Activated CD4-positive, alpha-beta memory T cell treated with anti-CD3 and anti-CD28 coated beads for 36 hours (primary cell): ENCODE measurements at places on chromosomes 7 and 10. TPM values are rescaled to one million over a fixed set of nuclear protein-coding genes. Genes with fewer than 3 reads are reported as not detected.

GRCh38 chr7:27784399-27785053 is 44.6 kb downstream of the TAX1BP1 start:
- no peak for DNase-seq

DNA sequence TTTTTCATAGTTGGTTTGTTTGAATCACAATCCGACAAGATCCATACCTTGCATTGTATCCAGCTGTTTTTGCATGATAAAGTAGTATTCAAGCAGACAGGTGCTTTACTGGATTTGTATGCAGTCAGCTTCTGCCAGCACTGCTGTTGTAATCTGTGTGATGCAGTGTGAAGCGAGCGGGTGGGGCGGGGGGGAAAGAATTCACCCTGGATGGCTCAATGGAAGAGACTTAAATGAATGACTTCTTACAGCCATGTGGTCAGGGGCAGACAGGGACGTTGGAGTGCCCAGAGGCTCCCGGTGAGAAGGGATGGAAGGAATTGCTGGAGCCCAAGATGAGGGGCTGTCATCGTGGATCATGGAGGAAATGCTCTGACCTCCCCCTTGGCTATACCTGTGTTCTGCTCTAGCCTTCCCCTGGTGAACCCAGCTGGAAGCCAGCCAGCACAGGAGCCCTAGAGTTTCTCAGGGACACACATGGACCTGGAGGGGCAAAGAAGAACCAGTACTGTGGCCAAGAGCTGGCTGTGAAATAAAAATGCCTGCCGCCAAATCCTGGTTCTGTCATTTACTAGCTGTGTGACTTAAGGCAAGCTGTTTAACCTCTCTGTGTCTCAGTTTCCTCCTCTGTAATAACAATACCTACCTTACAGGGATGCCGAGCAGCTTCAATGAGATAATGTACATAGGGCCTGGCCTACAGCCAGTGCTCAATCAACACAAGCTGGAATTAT is 14.1 kb downstream of the NFE2L3 start:
- DNase-seq: no peak

TEX47 gene
- total RNA-seq: not detected

GRCh38 chr7:2666155-2666554 is 21.8 kb upstream of the AMZ1 start:
- DNase-seq: no peak

- no peak for DNase-seq
Observed at GRCh38 chr10:76337641-76338040, 906.2 kb downstream of the LRMDA start.

- no peak for DNase-seq
Observed at GRCh38 chr7:82750007-82750406, 306.4 kb upstream of the CACNA2D1 start.

- DNase-seq: no peak
Observed at GRCh38 chr7:100065452-100066186, 15.9 kb downstream of the ZNF3 start.

- peak; percentile 38 for DNase-seq
Observed at GRCh38 chr7:155009570-155010157, 6.7 kb upstream of the PAXIP1 start.

DNA sequence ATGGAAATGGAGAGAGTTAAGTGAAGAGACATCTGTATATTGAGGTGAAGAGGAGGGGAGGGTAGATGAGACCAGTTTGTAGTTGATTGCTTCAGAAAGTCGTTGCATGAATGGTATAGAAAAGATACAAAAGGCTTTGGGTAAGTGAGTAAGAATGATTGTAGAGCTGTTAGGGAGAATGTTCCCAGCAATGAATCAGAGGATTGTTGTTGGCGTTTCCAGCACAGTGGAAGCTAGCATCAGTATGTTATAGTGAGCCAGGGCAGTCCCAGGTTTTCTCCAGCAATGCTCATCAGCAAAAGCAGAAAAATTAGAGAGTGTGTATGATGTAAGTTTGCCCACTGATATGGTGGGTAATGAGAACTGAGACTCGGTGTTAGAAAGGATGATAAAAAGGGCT is 15.4 kb upstream of the CDK6 start:
- no peak for DNase-seq

SPDYE1 gene
- not detected for total RNA-seq

SAP25 gene
- total RNA-seq: 9.9 TPM

GRCh38 chr10:106708506-106708905 is 456.0 kb downstream of the SORCS1 start:
- no peak for DNase-seq

PDE1C gene
- not detected for total RNA-seq

SVIL gene
- 9.4 TPM for total RNA-seq

GRCh38 chr7:73726083-73726466 is 6.6 kb upstream of the STX1A start:
- DNase-seq: no peak
